ENCODE measurements at places on chromosomes 6 and 20.

DNA sequence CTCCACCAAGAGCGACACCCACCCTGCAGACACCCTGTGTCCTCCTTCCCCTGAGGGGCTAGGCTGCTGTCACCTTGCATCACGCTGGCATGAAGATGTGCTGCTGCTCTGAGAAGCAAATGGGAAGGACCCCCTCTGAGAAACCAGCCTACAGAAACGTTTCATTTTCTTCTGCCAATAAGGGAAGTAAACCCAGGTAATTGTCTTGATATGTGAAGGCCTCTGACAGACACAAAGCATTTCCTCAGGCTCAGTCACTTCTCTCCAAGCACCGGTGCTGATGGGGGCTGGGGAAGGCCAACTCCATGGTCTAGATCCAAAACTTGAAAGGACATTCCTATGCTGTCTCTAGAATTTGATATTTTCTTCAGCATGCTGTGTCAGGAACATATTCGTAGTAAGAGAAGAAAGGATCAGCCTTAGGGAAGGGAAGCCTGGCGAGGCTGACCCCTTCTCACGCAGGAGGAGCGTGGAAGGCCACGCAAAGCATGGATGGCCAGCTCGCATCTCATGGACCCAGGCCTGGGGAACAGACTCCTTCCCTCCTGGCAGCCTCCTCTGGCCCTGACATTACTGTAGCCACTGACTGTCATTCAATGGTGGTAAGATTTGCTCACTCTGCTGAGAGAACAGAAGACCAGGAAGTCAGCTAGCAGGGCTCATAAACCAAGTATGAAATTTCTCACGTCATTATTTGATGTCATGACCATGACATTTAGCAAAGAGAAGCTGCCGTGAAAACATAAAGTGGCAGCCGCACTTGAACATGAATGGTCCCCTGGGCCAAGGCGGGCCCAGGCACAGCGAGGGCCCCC is 20.4 kb downstream of the ACSS1 start:
- no peak for DNase-seq

- DNase-seq = no peak
Measured at GRCh38 chr6:85923013-85923430, 280.3 kb upstream of the SYNCRIP start.

DNA sequence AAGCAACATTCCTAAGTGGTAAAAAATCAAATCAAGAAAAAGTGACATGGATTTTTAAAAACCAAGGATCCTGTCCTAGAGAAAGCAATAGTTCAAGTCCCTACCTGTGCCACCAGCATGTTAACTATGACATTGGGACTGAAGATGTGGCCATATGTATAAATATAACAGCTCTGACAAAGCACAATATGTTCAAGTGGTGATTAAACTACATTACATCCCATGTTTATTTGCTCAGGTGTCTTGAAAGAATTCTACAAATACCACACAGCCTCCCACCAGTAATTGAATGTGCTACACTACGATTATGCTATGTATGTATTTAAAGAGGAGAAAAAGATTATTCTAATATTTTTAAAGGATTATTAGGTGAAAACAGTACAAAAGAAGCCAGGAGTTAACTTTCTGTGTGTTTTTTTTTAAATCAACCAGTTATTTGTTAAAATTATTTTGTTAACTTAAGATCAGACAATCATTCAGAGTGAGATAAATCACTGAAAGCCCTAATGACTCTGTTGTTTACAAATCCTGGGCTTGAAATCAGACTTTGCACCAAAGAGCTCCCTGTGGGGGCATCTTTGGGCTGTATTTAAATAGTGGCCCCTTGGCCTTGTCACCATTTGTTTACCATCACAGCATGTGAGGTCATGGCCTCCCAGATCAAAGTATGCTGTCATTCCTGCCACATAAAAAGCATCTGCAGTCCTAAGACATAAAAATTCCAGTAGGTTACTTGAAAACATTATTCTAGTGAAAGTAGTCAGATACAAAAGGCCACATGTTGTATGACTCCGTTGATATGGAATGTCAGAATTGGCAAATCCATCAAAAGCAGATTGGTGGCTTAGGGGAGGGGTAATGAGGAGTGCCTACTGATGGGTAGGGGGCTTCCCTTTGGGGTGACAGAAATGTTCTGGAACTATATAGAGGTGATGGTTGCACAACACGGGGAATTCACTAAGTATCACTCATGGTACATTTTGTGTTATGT is 17.1 kb downstream of the TTLL2 start:
- no peak for DNase-seq

DNA sequence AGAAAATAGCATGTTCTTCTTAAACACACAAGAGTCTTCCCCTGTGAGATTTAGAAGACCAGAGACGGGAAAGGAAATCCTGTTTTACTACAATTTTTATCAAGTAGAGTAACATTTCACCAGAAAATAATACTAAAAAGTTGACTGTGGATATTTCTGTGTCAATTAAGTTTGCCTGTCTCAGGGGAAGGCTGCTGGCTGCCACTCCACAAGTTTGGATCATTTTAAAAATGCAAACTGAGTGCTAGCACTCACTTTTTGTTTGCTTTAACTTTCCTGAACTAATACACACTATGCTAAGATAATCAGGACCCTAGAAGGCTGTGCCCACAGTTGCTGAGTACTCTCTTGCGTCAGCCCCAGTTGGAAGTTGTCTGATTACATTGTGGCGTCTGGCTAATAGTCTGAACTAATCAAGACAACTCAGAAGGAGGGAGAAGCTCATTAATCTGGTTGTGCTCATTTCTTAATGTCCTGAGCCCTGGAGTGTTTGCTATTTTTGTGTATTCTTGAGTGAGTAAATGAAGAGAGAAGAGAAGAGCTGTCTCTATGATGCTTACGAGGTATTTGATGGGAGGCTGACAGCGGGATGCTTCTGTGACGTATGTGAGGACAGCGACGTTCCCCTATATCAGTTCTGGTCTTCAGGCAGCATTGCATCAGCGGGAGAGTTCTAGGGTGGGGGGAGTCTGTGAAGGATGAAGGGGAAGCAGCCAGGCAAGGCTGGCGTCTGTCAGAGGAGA is 664.2 kb downstream of the QKI start:
- no peak for DNase-seq

DNA sequence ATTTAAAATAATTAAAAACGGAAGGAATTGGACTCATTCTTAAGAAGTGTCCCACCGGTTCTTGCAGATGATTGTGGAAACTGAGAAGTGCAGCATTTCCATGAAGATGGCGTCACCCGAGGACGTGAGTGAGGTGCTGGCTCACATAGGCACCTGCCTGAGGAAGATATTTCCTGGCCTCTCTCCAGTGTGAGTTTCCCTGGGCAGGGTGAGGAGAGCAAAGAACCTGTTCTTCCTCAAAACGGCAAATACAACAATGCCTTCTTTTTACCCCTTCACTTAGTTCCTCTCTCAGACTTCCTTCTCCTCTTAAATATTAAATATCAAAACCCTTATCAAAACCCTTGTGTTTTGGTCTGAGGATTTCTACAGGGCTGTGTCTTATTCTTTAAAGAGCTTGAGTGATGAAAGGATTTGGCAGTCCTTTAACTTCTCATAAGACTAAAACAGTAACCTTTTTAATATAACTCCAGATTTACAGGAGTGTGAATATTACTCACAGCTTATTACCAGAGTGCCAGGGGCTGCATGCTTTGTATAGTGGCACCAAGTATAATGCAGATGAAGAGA is 156.3 kb downstream of the CARMIL1 start:
- DNase-seq = no peak

DNA sequence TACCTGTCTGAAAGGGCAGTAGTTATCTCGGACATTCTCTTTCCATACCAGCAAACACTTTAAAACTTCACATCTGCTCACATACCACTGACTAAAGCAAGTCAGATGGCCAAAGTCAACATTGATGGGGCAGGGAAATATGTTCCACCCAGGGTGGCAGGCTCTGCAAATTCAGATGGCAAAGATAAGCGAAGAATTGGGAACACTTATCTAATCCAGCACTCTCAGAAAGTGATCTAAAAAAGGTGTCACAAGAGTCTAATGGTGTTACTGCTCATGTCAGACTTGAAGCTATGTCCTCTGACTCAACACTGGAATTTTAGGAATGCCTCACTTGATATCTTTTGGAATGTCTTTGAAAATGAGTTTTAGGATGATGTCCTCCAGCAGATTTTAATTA is 1086.2 kb downstream of the KIF16B start:
- no peak for DNase-seq

DNA sequence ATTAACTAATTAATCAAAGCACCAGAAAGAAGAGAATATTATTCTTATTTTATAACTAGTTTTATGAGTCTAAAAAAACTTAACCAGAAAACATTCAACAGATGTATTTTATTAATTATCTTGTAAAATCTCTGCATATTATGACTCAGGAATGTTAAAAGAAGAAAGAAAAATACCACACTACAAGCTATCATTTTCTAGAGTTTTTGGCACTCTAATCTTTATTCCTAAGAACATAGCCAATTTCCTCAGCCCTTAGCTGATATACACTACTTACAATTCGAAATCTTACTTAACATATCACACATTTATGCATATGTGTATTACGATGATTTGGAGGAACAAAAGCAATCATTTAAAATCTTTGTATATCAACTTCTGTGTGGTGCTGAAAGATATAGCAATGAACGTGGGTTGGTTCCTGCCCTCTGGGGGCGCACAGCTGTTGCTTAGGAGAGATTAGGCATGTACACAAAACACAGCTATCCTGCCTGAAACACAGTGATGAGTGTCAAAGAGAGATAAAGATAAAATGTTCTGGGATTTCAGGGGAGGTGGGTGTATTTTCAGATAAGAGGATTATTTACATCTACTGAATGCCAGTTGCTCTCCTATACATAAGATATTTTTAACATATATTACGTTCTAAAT is 404.5 kb downstream of the SYNE1 start:
- no peak for DNase-seq

- DNase-seq = no peak
Measured at GRCh38 chr6:26576407-26576843, 20.3 kb upstream of the ABT1 start.

DNA sequence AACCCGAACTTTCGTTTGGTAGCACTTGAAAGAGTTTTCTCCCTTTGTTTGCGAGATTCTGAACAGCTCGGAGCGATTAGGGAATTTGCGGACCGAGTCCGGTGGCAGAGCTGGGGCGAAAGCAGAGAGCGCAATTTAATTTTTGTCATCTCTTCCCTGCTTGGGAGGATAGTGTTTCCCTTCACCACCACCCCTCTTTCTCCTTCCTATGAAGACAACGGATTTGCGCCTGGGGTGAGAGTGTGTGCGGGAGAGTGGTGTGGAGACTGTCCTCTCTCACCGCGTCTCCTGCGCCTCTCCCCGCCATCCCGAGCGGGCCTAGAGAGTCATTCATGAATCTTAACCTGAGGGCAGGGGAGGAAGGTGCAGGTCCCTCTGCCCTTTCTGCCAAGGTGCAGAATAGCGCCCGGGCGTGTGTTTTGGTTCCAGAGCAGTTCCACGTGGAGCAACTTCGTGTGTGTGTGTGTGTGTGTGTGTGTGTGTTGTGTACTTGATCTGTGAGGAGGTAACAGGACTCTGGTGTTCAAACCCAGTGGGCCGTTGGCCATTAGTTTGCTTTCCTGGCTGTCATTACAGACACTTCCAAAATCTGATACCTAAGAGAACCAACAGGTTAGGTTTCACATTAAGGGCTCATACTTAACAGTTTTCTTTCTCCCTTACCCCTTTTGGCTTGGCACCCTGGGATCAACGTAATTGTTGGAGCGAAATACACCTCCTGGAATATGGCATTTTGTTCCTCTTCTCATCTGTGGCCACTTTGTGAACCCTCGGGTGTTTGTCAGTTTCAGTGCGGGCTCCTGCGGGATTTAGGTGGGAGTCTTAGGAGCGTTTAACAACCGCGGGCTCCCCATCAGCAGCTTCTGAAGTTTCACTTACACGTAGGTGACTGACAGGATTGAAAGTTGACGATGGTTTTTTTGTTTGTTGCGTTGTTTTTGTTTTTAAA is 1.8 kb downstream of the EYA4 start:
- DNase-seq = no peak

DNA sequence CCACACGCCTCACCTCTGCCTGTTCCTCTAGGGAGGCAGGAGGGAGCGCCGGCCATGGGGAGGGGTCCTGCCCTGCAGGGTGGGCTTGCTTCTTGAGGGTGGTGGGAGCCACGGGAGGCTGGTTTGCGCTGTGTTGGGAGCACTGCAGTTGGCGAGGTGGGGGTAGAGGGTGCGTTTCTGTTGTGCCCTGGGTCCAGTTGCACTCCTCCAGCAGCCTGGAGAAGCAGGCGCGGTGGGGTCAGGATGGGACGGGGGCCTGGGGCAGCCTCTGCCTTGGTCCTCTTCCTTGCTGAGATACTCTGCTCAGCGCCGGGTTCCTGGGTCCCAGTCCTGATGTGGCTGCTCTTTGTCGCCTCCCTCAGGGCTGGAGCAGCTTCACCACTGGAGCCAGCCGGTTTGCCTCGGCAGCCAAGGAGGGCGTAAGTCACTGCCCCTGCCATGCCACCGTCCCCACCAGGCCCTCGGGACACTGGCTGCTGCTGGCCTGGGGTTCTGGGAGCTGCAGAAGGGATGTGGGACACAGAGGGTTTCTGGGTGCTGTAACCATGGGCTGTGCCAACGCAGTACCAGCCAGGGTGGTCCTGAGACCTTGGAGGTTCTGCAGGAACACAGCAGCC is 8.4 kb downstream of the ARFGAP1 start:
- no peak for DNase-seq

DNA sequence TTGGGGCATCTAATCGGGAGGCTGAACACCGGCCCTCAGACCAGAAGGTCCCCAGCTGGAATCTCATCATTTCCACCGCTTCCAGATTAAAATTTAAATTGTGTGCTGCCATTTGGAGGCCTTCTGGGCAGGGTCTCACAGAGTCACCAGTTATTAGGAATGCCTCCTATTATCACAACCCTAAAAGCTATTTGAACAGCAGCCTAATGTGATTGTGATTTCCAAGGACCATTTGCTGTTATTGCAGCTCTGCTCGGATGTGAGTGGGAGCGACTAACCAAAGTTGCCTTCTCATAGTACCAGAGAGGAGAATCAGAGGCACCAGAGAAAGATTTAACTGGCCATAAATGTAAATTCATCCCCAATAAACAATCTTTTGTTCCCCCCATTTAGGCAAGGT is 277.3 kb downstream of the RNF144B start:
- no peak for DNase-seq

DNA sequence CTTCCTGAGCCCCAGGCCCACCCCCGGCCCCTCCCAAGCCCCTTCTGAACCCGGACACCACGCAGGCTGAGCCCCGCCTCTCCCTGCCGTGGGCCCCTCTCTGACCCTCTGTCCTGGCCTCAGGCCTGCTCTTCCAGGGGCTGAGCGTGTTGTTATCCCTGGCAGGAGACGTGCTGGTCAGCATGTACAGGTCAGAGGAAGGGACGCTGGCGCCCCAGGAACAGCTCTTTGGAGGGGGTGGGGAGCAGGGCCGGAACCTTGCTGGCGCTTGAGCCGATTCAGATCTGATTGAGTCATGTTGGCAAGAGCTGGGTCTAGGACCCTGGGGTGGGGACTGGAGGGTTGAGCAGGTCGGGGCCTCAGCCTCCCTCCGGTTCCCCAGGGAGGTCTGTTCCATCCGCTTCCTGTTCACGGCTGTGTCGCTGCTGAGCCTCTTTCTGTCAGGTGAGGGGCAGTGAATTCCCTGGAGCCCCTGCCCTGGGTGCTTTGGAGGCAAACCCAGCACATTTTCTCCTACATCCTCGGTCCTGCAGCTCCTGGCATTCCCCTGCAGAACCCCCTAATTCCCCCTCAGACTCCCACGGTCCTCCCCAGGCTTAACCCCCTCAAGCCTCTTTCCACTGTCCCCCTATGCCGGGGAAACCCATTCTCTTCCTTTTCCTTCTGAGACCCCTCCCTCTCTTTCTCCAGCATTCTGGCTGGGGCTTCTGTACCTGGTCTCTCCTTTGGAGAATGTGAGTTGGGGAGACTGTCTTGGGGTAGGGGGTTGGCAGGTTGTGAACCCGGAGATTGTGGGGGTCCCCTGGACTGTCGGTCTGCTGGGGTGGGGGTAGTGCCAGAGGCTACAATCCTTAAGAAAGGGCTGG is 2.0 kb downstream of the SPAG4 start:
- DNase-seq = no peak
